ENCODE measurements at places on chromosomes 12 and 14.

GRCh38 chr12:102959391-102959790 is 1.9 kb downstream of the ASCL1 start:
- DNase-seq = no peak

GRCh38 chr14:98964171-98964570 is 307.8 kb downstream of the BCL11B start:
- DNase-seq = no peak

- no peak for DNase-seq
Measured at GRCh38 chr14:23153851-23154796, 29.3 kb downstream of the SLC7A8 start.

GRCh38 chr14:103544388-103545218 is 15.6 kb downstream of the TRMT61A start:
- DNase-seq = no peak

- DNase-seq = no peak
Measured at GRCh38 chr12:122013136-122013535, 8.5 kb upstream of the BCL7A start.

DNA sequence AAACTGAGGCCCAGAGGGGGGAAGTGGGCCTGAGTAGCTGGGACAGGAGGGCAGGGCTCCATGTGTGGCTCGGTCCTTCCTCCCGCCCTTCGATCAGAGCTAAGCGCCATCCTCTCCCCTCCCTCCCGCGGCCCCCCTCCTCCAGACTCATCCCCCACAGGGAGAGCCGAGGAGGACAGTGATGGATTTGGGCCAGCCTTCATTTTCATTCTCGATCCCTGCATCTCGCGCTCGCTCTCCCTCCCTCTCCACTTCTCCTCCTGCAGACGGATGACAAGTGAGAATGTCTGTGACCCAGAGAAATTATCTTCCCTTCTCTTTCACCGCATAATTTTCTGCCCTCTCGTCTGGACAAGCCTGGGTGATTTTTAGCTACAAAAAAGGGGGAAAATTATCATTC is 183.3 kb downstream of the RBM19 start:
- no peak for DNase-seq

DNA sequence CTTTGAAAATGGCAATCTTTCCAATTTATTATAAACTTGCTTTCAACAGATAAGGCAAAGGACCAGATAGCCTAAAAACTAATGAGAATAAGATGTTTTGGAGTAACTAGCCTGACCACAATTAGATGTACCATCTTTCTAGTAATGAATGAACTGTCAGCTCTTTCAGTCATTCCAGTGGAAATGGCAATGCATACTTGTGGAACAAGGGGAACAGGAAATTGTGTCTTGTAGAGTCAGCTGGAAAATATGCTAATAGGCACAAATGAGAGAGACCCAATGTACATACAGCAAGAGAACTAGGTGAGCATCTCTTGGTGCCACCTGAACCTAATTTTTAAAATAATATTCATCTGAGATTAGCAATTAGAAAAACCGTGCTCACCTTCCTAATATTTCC is 76.1 kb upstream of the GPHB5 start:
- DNase-seq = no peak

- no peak for DNase-seq
Measured at GRCh38 chr12:101992091-101992490, 69.7 kb downstream of the WASHC3 start.
